NCI-H82 (cell line): ENCODE measurements at places on chromosomes 13 and 19.

- DNase-seq: peak; percentile 75
Observed at GRCh38 chr19:48608798-48609263, 2.3 kb downstream of the SPACA4 start.

DNA sequence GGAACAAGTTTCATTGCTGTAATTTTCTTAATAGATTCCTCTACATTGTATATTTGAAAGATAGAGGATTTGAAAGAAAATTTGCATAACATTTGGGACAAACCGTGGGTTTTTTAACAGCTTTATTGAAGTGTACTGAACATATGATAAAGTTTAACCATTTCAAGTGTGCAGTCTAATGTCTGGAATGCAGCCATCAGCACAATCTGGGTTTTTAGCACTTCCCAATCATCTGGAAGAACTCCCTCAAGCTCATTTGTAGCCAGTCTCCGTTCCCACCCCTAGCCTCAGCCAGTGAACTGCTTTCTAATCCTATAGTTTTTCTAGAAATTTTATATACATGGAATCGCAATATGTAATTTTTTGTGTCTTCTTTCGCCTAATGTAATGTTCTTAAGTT is 12.6 kb downstream of the METTL21C start:
- no peak for DNase-seq

DNA sequence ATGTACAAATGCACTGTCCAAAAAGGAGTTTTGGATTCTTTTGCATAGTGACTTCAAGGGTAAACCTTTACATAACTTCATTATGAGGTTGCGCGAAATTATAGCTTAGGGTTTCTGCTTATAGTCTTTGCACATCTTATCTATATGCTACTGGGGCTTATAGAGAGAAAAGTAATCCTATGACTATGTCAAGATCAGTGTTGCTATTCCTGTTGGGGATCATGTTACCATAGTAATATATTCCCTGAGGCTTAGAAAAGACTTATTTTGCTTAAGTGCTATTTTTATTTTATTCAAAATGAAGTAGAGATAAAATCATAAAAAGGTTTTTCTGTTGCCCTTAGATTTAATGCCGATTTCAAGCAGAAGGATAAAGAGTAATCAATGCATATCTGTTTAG is 14.7 kb upstream of the POSTN start:
- DNase-seq: peak; percentile 33

DNA sequence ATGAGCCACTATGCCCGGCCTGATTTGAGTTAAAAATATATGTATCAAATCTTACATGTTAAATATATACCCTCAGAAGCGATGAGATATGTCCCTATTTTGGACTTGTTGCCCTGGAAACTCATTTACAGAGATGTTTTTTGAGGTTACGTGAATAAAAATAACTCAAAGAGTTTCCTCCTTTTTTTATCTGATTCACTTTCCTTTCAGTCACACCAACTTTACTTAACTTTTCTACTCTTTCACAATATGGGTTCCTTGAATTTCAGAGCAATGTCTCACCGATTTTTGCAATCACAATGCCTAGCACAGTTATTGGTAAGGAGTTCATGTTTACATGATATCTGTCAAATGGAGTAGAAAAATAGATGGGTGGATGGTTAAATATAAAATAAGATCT is 2.3 kb downstream of the OR7C2 start:
- DNase-seq: no peak

GRCh38 chr13:100460791-100461190 is 127.8 kb downstream of the GGACT start:
- no peak for DNase-seq
